Fibroblast of pulmonary artery (primary cell): ENCODE measurements at places on chromosomes 12 and 14.

- DNase-seq, result no peak
Measured at GRCh38 chr14:105848570-105848969, 322.2 kb downstream of the TMEM121 start.

GRCh38 chr12:84607170-84607819 is 305.3 kb downstream of the SLC6A15 start:
- DNase-seq, result no peak

- DNase-seq, result no peak
Measured at GRCh38 chr14:50242566-50243310, 11.4 kb upstream of the SOS2 start.

DNA sequence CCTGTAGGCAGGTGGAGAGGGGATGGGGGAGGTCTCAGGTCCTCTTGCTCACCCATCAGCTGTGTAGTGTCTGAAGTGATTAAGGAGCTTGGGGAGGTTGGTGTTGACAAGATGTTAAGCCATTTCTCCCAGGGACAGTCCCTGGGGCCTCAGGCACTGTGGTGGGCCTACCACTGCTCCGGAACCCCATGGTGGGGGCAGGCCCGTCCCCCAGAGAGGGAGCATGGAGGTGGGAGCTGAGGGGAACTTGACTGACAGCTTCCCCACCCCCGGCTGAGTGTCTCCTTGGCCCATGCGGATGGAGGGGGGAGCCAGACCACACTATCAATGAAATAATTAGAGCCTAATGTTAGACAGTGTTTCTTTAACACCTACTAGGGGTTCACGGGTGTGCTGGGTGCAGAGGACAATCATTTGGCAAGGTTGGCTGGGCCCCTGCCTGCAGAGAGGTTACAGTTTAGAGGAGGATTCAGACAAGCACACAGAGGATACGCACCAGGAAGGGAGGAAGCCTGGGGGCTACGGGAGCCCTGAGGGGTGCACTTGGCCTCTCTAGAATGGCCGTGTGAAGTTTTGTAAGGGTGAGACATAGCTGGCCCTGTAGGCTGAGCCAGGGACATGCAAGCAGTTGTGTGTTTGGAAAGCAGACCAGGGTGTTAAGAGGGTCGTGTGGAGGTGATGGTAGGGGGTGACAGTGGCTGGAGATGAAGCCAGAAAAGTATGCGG is 19.3 kb upstream of the KRT80 start:
- DNase-seq, result no peak

- DNase-seq, result no peak
Measured at GRCh38 chr14:29465095-29465494, 462.6 kb downstream of the PRKD1 start.

- no peak for DNase-seq
Measured at GRCh38 chr12:31928246-31929026, 30.8 kb upstream of the RESF1 start.

- no peak for DNase-seq
Measured at GRCh38 chr14:99560922-99561683, 42.9 kb downstream of the CCDC85C start.

- no peak for DNase-seq
Measured at GRCh38 chr14:89036371-89036770, 211.9 kb downstream of the TTC8 start.

DNA sequence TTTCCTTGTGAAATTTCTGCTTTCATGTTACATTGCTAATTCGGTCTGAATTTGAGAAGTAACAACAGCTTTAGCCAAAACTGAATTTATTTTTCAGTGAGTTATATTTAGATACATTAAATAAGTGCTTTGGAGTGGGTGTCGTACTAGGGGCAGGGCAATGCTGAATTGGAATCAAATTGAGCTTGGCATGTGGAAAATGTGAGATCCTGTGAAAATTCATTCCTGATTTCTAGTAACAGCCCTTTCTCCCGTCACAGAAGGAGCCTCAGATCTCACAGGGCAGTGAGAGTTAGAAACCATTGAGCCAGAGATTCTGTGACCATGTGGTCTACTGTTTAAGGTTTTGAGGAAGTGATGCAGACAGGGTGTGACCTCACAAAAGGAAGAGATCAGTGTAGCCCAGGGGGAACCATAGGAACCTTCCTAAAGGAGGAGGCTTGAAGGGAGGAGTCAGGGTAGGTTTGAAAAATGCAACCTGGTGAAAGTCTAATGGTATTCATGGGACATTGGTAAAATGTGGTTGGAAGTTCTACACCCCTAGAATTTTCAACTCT is 1136.8 kb downstream of the AACS start:
- no peak for DNase-seq

DNA sequence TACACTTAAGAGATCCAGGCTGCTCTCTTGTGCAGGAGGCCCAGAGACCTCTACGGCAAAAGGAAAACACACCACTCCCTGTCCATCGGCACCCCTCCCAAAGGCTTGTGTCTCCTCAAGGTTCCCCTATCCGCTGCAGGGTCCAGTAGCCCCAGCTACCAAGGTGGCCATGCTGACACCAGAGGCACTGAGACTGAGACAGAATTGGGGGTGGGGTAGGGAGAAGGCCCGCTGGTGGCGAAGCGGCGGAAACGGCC is 590 bp downstream of the DDIT3 start:
- no peak for DNase-seq
